ENCODE measurements at places on chromosomes 16 and 17.

- H3K27ac ChIP-seq, result no peak overlapping the region
- H3K4me1 ChIP-seq, result no peaks in the 10 kb centered on the region
- H3K36me3 ChIP-seq, result no peaks in the 10 kb centered on the region
- H3K4me3 ChIP-seq, result no peak overlapping the region
Measured at GRCh38 chr16:64880994-64881393, 240.9 kb downstream of the CDH11 start.

DNA sequence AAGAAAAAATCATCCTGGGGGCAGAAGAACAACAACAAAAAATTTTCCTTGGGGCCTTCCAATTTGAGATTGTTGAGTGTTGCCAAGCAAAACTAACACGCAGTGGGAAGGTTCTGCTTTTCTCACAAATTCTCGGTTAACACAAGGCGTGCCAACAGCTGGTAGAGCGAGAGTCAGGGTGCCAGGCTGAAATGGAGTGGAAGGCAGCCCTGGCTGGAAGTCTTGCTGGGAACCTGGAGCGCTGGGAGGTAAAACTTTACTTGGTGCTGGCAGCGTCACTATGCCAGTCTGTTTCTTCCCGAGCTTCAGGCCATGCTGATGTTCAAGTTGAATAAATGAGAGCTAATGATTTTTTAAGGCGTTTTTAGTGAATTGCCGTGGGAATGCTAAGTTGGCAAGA, 189.4 kb downstream of the WWOX start:
- no peak overlapping the region for H3K27ac ChIP-seq
- no peak overlapping the region for H3K4me3 ChIP-seq
- H3K4me1 ChIP-seq, result no peaks in the 10 kb centered on the region
- H3K36me3 ChIP-seq, result no peaks in the 10 kb centered on the region

DNA sequence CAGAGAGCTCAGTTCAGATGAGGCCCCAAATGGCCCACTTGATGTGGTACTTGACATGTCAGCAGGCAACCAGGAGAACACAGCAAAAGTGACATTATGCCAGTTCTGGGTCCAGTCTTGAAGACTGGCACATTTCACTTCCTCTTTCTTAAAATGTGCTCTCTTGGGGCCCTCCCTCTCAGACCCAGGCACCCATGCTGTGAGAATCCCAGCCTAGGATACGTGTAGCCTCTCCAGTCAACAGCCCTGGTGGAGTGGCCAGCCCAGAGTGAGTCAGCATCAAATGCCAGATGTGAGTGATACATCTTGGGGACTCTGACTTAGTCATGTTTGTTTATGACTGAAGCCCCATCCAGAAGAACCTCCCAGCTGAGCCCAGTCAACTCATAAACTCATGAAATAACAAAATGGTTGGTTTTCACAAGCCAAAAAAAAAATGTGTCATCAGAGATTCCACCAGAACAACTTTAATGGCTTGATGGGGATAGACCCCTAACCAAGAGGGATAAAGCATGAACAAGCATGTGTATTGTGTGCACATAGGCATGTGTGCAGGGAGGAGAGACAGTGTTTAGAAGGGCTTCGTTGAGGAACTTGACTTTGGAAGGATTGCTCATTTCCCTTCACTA, 82.5 kb upstream of the TNRC6C start:
- peaks cover 16% of the 10 kb centered on the region for H3K36me3 ChIP-seq
- H3K27ac ChIP-seq, result peak overlapping the region; percentile 1
- H3K27me3 ChIP-seq, result no peaks in the 10 kb centered on the region
- H3K4me1 ChIP-seq, result peaks cover 64% of the 10 kb centered on the region
- DNase-seq, result peak; percentile 31

DNA sequence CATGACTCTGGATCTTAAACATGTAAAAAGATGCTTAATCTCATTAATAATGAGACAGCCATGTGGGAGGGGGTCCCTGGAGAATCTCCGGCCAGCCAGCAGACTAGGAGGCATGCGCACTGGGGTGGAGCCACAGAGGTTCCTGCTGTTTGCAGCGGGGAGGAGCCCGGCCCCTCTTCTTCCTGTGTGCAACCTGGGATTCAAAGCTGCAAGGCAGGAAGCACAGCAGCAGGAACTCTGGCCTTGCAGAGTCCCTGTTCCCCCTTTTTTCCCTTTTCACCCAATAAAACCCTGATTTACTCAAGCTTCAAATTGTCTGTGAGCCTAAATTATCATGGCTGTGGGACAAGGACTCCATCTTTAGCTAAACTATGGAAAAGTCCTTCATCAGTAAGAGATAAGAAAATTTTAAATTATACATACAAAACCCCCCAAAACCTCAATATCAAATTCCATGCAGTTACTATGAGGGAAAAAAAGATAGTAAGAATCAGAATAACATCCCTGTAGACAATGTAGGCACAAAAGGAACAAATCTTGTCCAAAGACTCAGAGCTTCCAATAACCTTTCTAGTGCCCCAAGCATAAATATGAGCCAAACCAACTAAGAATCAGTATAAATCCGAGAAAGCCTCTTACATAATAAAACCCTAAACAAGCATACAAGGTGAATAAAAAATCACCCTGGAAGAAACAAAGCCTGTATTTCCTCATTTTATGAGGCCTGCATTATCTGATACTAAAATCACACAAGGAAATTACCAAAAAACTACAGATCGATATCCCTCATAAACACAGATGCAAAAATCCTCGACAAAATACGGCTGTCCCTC, 12.1 kb downstream of the CFDP1 start:
- peaks cover 10% of the 10 kb centered on the region for H3K36me3 ChIP-seq
- DNase-seq, result peak; percentile 52
- H3K4me1 ChIP-seq, result peaks cover 38% of the 10 kb centered on the region

GRCh38 chr16:7613518-7613917, 280.9 kb downstream of the RBFOX1 start:
- H3K4me3 ChIP-seq, result no peak overlapping the region
- no peak overlapping the region for H3K27ac ChIP-seq
- DNase-seq, result no peak
- H3K27me3 ChIP-seq, result no peaks in the 10 kb centered on the region
- H3K4me1 ChIP-seq, result no peaks in the 10 kb centered on the region

- no peak overlapping the region for H3K4me3 ChIP-seq
- DNase-seq, result no peak
- H3K36me3 ChIP-seq, result peaks cover 70% of the 10 kb centered on the region
- H3K27ac ChIP-seq, result no peak overlapping the region
- H3K4me1 ChIP-seq, result peaks cover 10% of the 10 kb centered on the region
Measured at GRCh38 chr16:15608398-15609285, 34.3 kb downstream of the MARF1 start.

DNA sequence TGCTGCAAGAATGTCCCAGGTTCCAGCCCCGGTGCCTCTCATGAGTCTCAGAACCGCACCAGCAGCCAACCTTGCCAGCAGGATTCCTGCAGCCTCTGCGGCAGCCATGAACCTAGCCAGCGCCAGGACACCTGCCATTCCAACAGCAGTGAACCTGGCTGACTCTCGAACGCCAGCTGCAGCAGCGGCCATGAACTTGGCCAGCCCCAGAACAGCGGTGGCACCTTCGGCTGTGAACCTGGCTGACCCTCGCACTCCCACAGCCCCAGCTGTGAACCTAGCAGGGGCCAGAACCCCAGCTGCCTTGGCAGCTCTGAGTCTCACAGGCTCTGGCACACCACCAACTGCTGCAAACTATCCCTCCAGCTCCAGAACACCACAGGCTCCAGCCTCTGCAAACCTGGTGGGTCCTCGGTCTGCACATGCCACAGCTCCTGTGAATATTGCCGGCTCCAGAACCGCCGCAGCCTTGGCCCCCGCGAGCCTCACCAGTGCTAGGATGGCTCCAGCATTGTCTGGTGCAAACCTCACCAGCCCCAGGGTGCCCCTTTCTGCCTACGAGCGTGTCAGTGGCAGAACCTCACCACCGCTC, 9.8 kb downstream of the ELOB start:
- H3K27ac ChIP-seq, result no peak overlapping the region
- H3K4me3 ChIP-seq, result no peak overlapping the region
- peaks cover 8% of the 10 kb centered on the region for H3K4me1 ChIP-seq
- peaks cover 80% of the 10 kb centered on the region for H3K36me3 ChIP-seq
- H3K27me3 ChIP-seq, result no peaks in the 10 kb centered on the region

GRCh38 chr16:81076566-81077075, 417 bp downstream of the C16orf46 start:
- no peak overlapping the region for H3K27ac ChIP-seq
- peaks cover 4% of the 10 kb centered on the region for H3K4me1 ChIP-seq
- no peak overlapping the region for H3K4me3 ChIP-seq
- no peaks in the 10 kb centered on the region for H3K36me3 ChIP-seq

- no peak overlapping the region for H3K27ac ChIP-seq
- H3K4me3 ChIP-seq, result no peak overlapping the region
- peaks cover 5% of the 10 kb centered on the region for H3K27me3 ChIP-seq
Measured at GRCh38 chr17:499951-500461, 147.4 kb upstream of the RPH3AL start.
